ENCODE measurements at places on chromosomes 16 and 17.
A peak's percentile ranks its signal among the peaks of the same experiment; 100 is the strongest.

DNA sequence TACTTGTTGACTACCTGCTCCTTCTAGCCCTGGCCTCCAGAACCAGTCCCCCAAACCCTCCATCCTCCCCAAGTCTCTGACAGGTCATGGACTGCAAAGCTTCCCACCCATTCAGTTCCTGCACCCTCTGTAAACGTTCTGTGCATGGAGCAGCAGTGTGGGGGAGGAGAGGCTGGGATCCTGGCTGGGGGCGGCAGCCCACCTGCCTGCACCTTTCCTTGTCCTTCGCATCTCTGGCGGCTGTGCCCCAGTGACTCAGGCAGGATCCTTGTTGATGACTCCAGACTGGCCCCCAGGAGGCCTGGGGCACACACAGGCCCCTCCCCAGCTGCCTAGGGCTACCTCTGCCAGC, 1.6 kb upstream of the PKMYT1 start:
- no peak for DNase-seq

- DNase-seq = no peak
Observed at GRCh38 chr17:76161619-76162266, 20.7 kb upstream of the FOXJ1 start.

DNA sequence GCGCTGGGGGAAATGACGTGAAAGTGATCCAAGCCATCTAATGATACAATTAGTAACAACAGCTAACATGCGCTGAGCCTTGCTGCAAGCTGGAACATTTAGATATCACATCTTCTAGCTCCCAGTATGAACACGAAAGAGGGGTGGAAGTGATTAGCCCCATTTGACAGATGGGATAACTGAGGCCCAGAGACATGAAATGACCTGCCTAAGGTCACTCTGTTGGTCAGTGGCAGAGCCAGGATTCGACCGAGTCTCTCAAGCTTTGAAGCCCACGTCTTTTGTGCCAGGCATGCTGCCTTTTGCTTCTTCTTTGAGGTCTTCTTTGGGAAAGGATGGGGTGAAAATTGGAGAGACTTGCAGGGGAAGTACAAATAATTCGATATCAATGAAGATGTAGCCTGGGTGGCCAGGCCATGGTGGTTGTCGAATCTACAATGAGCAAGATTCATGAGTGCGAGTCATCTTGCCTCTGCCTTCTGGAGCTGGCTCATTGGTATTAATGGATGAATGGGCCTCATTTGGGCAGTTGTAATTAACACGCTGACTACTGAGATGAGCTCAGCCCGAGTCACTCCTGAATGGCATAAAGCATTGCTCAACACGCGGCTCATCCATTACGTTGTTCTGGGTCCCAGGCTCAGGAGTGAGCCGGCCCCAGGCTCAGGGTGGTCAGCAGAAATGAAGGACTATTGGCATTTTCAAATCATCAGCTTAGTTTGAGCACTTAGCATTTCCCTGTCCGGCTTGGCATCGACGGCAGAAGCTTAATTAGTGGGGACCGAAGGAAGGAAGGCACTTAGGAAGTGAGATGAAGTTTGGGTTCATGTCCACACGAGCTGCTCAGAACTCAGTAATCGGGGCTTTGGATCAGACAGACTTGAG, 28.0 kb upstream of the GPRC5B start:
- DNase-seq = no peak

DNA sequence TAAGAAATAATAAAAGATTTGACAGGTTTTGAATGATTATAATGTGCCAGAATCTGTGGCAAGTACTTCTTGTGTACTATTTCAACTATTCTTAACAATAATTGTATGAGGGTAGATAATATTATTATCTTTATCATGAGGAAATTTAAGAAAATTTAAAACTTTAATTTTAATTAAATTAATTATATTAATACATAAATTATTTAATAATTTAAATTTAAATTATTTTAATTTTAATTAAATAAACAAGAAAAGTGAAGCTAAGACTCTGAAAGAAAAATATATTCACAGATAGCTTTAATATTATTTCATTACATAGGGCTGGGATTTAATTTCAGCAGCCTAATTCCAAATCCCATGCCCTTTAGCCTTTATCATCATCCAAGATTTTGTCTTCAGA, 31.4 kb upstream of the NETO2 start:
- DNase-seq = no peak

DNA sequence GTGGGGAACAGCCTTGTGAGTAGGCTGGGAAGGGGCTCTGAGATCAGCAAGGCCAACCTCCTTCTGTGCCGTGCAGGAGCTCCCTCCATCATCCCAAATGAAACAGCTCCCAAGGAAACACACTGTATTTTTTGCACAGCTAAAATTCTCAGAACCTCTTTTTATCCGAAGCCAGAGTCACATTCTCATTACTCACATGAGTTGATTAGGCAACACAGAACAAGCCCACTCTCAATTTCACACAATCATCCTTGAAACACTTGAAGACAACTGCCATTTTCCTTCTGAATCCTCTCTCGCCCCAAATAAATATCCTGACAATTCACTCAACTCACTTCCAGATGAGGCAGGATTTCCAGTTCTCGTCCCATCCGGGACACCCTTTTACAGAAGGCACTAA, 66.1 kb downstream of the MYO18A start:
- no peak for DNase-seq

DNA sequence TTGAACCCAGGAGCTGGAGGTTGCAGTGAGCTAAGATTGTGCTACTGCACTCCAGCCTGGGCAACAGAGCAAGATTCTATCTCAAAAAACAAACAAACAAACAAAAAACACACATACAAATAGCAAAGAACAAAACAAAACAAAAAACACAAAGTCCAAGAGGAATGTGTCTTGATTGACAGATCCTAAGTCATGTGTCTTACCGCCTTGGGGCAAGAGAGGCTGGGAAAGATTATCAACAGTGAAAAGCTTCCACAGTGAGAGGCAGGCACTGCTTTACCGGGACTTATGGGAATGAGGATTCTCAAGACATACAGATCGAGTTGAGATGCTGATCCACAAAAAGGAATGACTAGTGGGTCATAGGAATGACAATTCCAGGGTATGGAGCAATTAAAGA, 62.7 kb upstream of the GAS7 start:
- no peak for DNase-seq

DNA sequence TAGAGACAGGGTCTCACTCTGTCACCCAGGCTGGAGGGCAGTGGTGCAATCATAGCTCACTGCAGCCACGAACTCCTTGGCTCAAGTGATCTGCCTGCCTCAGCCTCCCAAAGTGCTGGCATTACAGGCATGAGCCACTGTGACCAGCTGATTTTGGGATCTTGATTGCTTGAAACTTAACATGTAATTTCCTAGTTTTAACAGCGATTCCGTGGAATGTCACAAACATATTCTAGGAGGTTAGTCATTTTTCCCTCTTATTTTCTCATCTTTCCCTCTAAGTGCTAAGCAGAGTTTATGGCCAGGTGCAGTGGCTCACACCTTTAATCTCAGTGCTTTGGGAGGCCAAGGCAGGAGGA, 123.4 kb upstream of the CACNG3 start:
- no peak for DNase-seq

DNA sequence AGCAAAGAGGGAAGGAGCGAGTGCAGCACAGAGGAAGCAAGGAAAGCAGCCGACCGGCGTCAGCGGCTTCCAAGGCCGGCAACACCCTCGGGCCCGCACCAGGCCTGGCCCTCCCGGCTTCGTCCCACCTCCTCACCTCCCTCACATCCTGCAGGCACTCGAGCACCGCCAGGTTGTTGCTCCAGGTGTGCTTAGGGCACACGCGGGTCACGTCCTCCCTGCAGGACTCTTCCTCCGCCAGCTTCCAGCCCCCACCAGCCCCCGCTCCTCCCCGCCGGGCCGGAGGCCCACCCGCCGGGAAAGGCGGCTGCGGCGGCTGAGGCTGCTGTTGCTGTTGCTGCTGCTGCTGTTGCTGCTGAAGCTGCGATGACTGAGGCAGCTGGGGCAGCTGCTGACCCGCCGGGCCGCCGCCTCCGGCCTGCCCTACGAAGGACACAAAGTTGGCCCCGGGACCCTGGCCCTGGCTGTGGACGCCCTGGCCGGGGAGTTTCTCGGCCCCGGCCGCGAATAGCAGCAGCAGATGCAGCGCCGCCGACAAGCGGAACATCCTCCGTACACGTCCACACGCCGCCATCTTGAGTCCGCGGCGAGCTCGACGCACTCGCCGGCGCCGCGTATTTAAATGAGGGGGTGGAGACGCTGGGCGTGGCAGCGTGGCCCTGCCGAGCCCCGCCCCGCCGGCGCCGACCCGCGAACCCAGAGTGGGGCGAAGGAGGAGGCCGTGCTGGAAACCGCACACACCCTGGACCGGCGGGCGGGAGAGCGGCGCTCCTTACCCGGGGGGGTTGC, at the start of gene GLG1:
Gene GLG1 (minus strand): TSS at position 594 of the 789 bp plus-strand sequence. CDS start 20 bp downstream, at position 574.
- peak; percentile 90 for DNase-seq

DNA sequence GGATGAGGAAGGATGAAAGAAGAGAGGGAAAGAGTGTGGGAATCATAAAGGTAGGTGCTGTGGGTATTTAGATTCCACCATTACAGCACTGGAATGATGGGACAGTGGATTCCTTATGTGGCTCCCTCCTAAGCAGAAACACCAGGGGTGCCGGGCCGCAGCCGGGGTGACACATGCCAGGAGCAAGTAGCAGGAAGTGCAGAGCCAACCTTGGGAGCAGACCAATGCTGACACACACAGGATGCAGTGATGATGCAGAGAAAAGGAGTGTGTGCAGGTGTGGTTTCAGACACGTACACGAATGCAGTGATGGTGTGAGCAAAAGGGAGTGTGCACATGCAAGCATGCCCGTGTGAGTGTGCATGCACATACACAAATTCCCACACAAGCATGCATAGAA, 338.0 kb downstream of the SLC39A11 start:
- no peak for DNase-seq

DNA sequence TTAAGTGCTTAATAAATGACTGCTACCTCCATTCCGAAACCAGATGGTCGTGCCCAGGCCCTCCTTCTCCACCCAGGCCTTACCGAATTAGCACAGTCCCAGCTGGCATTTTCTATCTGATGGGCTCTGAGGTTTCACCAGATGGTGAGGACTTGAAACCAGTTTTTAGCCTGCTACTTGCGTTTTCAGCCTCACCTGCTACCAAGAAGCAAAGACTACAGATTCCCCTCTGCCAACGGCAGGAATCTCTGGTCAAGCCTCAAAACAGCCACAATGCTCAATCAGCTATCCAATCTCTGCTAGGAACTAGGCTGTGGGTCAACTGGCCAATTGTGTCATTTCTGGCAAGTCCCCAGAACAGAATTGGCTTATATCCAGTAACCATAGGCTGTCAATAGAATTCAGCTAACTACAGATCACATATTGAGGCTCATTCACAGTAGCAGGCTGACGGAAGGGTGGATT, 11.7 kb downstream of the PECAM1 start:
- DNase-seq = no peak

- no peak for DNase-seq
Observed at GRCh38 chr17:73327676-73328075, 15.9 kb upstream of the CDC42EP4 start.

GRCh38 chr16:82033006-82033405, 2.0 kb upstream of the HSD17B2 start:
- no peak for DNase-seq

DNA sequence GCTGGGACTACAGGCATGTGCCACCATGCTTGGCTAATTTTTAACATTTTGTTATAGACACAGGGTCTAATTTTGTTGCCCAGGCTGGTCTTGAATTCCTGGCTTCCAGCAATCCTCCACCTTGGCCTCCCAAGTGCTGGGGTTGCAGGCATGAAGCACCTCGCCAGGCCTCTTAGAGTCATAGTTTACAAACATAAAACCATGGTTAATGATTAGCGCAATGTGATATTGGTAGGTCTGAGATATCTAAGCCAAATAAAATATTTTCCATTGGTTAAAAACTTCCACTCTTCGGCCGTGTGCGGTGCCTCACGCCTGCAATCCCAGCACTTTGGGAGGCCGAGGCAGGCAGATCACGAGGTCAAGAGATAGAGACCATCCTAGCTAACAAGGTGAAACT, 16.6 kb downstream of the TXNDC11 start:
- no peak for DNase-seq

- DNase-seq = no peak
Observed at GRCh38 chr17:36514856-36515255, 19.8 kb downstream of the MYO19 start.

DNA sequence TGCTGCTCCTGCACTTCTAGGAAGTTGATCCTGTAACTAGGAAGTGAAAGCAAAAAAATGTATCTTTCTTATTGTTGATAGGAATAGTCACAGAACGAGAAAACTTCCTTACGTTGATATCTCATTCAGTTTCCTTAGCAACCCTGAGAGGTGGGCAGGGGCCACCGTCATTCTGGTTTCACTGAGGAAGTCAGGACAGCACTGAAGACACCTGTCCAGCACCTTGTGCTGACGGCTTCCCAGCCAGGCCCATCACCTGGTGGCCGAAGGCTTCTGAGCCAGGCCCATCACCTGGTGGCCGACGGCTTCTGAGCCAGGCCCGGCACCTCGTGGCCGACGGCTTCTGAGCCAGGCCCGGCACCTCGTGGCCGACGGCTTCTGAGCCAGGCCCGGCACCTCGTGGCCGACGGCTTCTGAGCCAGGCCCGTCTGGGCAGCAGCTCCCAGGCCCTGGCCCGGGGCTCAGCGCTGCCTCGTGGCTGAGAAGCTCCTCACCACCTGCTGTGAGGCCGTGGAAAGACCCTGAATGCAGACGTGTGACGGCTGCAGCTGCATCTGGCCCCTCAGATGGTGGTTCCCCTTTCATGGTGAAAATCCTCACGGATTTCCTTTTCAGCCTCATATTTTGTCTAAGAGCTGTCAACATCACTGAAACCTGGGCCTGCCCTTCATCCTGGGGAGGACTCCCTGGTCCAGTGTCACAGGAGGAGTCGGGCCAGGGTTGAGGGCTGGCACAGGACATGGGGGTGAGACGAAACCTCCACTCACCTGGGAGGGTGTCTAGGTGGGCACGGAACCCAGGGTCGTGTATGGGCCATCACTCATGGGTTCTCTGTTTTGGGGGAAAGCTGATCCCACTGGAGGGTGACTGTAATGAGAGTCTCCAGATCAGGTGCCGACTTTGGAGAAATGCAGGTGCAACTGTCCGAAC, 33.0 kb upstream of the ZNF750 start:
- DNase-seq = no peak

- no peak for DNase-seq
Observed at GRCh38 chr17:48556229-48556575, 11.3 kb upstream of the HOXB2 start.

Data from CD4-positive, alpha-beta T cell treated with Interleukin-17A for 1 hour (primary cell).